ENCODE measurements at places on chromosomes 13 and 19. TPM values are rescaled to one million over a fixed set of nuclear protein-coding genes. Genes with fewer than 3 reads are reported as not detected.
A peak's percentile ranks its signal among the peaks of the same experiment; 100 is the strongest.

- no peak for DNase-seq
- H3K27me3 ChIP-seq, result no peaks in the 10 kb centered on the region
- no peaks in the 10 kb centered on the region for H3K36me3 ChIP-seq
- no peak overlapping the region for H3K27ac ChIP-seq
- no peak overlapping the region for H3K4me3 ChIP-seq
- H3K4me1 ChIP-seq, result no peaks in the 10 kb centered on the region
Observed at GRCh38 chr13:51682686-51683085, 98.4 kb downstream of the WDFY2 start.

DNA sequence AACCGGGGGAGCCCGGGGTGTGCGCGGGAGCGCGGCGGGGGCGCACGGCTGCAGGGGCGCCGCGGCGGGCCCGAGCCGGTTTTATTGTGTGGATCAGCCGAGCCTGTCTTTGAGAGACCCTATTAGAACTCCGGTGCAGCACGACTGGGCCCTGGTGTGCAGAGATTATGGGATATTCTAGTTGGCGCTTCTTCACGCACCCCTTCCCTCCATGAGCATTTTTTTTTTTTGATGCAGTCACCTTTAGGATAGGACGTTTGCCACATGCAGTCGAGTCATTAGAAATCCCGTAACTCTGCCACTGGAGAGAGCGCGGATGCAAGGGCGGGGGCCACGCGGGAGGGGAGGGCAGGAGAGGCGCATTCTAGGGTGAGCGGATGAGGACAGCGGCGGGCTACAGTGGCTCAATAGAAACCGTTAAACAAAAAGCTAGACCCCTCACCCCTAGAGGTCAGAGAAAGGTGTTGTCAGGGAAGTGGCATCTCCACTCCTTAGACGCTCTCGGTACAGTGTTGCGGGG lies 3.7 kb downstream of the FGF9 start:
- H3K36me3 ChIP-seq, result no peaks in the 10 kb centered on the region
- peak overlapping the region; percentile 90 for H3K27ac ChIP-seq
- H3K4me3 ChIP-seq, result peak overlapping the region; percentile 63

The ZNF132 gene
- total RNA-seq, result 5.7 TPM

The C13orf42 gene
- total RNA-seq, result not detected

The KLK3 gene
- not detected for total RNA-seq

The BCAM gene
- 160 TPM for total RNA-seq

The SLC1A6 gene
- total RNA-seq, result not detected
